ENCODE measurements at places on chromosomes 3 and 15. TPM values are rescaled to one million over a fixed set of nuclear protein-coding genes. Genes with fewer than 3 reads are reported as not detected.
A peak's percentile ranks its signal among the peaks of the same experiment; 100 is the strongest.

DNA sequence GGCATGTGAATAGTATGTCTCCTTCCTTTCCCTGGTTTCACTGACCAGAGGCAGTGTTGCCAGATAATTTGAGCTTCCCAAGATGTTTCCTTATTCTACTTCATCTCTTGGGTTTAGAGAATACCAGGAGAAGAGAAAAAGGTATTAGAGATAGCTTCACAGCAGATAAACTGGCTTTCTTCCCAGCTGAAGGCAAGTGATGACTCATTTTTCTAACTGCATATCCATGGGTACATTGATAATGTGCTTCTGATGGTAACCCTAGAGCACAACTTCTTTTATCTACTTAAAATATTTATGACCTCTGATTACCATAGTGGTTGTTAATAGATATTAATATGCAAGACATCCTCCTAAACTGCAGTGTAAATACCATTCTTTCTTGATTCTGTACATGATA lies 34.6 kb upstream of the CMTM8 start:
- H3K4me1 ChIP-seq, result no peaks in the 10 kb centered on the region
- H3K27me3 ChIP-seq, result peaks cover 16% of the 10 kb centered on the region
- H3K36me3 ChIP-seq, result no peaks in the 10 kb centered on the region

GRCh38 chr15:36507458-36507857 lies 72.0 kb upstream of the CDIN1 start:
- H3K27ac ChIP-seq, result no peak overlapping the region
- H3K27me3 ChIP-seq, result peaks cover 2% of the 10 kb centered on the region
- H3K4me1 ChIP-seq, result no peaks in the 10 kb centered on the region

GRCh38 chr3:66437341-66437929 lies 63.4 kb downstream of the LRIG1 start:
- DNase-seq, result no peak
- H3K4me3 ChIP-seq, result no peak overlapping the region
- H3K27ac ChIP-seq, result no peak overlapping the region
- H3K36me3 ChIP-seq, result peaks cover 35% of the 10 kb centered on the region

DNA sequence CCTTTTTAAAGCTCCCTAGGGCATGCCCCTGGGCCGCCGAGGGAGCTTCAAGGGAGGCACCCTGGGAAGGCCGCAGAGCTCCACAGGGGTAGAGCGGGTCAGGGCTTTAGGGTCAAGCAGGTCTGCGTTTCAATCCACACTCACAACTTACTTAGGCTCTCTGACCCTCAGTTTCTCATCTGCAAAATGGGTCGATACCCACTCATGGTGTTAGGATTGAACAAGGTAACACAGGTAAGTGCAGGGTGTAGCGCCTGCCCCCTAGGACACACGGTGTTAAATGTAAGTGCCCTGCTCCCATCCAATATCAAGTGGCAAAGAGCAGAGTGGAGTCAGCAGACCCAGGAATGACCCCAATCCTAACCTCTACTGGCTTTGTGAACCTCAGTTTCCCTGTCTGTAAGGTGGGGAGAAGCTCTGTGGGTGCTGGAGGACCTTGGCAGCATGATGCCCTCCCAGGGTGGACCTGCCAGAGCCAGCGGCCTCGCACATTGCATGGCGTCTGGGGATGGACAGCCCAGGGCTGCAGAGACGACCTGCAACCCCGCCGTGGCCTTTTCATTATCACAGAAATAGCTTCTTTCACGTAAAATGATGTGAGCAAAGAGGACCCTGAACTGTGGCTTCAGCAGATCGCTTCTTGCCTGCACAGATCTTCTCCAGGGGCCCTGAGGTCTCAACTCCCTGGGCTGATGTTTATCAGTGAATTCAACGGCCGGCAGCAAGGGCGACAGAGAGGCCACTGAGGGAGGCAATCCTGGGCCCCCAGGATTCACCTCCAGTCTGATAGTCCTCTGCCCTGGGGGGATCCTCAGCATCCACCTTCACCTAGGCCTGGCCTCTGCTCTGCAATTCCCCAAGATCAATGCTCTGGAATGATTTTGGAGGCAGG lies 138.5 kb downstream of the CHSY1 start:
- no peak for DNase-seq
- no peak overlapping the region for H3K27ac ChIP-seq
- no peak overlapping the region for H3K4me3 ChIP-seq
- H3K36me3 ChIP-seq, result no peaks in the 10 kb centered on the region
- H3K4me1 ChIP-seq, result peaks cover 9% of the 10 kb centered on the region

DNA sequence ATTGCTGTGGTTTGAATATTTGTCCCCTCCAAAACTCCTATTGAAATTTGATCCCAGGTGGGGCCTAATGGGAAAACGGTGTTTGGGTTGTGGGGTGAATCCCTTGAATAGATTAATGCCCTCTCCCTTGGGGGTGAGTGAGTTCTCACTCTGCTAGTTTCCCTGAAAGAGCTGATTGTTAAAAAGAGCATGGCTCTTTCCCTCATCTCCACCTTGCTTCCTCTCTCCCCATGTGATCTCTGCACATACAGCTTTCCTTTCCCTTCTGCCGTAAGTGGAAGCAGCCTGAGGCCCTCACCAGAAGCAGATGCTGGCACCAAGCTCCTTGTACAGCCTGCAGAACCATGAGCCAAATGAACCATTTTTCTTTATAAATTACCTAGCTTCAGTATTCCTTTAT lies 394.9 kb upstream of the WNT5A start:
- H3K4me1 ChIP-seq, result no peaks in the 10 kb centered on the region
- DNase-seq, result no peak
- no peak overlapping the region for H3K27ac ChIP-seq
- peaks cover 2% of the 10 kb centered on the region for H3K27me3 ChIP-seq

The SUCNR1 gene
- not detected for total RNA-seq

DNA sequence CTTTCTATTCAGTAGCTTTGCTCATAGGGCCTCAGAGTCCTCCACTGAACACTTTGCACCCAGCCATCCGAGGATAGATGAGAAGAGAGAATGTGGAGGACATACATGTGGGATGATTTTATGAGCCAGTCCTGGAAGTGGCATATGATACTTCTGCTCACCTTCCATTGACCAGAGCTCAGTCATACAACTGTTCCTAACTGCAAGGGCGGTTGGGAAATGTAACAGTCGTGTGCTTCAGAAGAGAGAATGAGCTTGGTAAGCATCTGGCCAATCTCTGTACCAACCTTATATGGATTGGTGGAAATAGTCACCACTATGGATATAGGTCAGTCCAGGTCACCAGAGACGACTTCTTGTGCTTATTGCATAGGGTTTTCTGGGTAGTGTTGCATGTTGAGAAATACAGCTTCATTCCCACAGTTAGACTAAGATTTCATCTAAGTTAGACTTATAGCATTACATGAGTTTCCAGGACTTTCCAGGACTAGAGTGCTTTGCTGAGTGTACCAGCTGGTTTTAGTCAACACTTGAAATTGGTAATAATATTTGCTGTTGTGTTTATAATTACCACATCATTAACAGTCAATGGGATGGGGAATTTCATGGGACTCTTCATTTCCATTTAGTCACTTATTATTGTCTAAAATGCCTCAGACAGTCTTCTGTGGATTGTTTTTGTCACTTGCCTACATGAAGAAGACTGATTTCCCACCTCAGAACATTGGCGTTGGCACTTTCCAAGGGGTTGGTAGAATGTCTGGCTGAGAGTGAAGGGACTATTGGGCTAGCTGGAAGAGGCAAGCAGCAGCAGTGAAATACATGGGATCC lies 214.5 kb upstream of the ROPN1 start:
- H3K27me3 ChIP-seq, result no peaks in the 10 kb centered on the region
- H3K27ac ChIP-seq, result no peak overlapping the region
- H3K36me3 ChIP-seq, result no peaks in the 10 kb centered on the region
- no peaks in the 10 kb centered on the region for H3K4me1 ChIP-seq
- DNase-seq, result no peak

GRCh38 chr3:93973131-93974126 lies at the start of gene PROS1:
Gene PROS1 (minus strand): TSS chr3:93973896. CDS start chr3:93973749, 147 bp downstream.
- peak within 1 kb of the TSS; percentile 84 for H3K4me3 ChIP-seq
- peak; percentile 38 for DNase-seq
- H3K27me3 ChIP-seq, result peaks cover 10% of the 10 kb centered on the region
- H3K27ac ChIP-seq, result peak within 1 kb of the TSS; percentile 68
- no peaks in the 10 kb centered on the region for H3K36me3 ChIP-seq

The B3GNT5 gene
- 17.0 TPM for total RNA-seq

- peaks cover 41% of the 10 kb centered on the region for H3K36me3 ChIP-seq
- H3K4me3 ChIP-seq, result no peak overlapping the region
- H3K27me3 ChIP-seq, result no peaks in the 10 kb centered on the region
- DNase-seq, result no peak
Observed at GRCh38 chr3:149005416-149005815, 14.1 kb downstream of the GYG1 start.

DNA sequence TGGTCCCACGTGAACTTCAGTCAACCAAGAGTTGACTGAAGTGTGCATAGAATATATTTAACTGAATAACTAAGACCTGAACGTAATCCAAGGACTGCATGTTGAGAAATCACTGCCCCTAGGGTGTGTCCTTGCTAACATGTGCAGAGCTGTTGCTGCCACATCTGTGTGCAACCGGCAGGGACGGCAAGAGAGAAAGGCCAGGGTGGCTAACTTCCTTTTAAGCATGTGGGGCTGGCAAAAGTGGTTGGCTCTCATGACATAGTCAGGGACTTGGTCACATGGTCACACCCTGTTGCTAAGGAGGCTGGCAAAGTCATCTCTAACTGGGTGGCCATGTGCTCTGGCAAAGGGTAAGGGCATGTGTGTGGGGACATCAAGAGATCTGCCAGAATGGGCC lies 52.4 kb downstream of the GASK1A start:
- no peak overlapping the region for H3K27ac ChIP-seq
- no peak for DNase-seq
- H3K4me1 ChIP-seq, result no peaks in the 10 kb centered on the region
- peaks cover 3% of the 10 kb centered on the region for H3K27me3 ChIP-seq
- H3K36me3 ChIP-seq, result no peaks in the 10 kb centered on the region

DNA sequence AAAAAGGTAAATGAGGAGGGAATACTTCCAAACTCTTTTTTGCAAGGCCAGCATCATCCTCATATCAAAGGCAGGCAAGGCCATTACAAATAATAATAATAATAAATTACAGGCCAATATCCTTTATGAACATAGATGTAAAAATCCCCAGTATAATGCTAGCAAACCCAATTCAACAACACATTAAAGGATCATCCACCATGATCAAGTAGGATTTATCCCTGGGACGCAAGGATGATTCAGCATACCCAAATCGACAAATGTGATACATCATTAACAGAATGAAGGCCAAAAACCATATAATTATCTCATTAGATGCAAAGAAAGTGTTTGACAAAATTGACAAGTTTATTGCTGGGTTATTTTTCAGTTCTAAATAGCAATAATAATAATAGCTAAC lies 53.6 kb downstream of the GHSR start:
- no peak for DNase-seq
- H3K4me3 ChIP-seq, result no peak overlapping the region
- no peaks in the 10 kb centered on the region for H3K4me1 ChIP-seq
- H3K36me3 ChIP-seq, result peaks cover 3% of the 10 kb centered on the region

The ITIH3 gene
- total RNA-seq, result not detected

- no peak for DNase-seq
- no peak overlapping the region for H3K27ac ChIP-seq
- no peaks in the 10 kb centered on the region for H3K36me3 ChIP-seq
- H3K4me3 ChIP-seq, result no peak overlapping the region
- no peaks in the 10 kb centered on the region for H3K4me1 ChIP-seq
Observed at GRCh38 chr3:131283862-131284261, 97.7 kb upstream of the NUDT16 start.

DNA sequence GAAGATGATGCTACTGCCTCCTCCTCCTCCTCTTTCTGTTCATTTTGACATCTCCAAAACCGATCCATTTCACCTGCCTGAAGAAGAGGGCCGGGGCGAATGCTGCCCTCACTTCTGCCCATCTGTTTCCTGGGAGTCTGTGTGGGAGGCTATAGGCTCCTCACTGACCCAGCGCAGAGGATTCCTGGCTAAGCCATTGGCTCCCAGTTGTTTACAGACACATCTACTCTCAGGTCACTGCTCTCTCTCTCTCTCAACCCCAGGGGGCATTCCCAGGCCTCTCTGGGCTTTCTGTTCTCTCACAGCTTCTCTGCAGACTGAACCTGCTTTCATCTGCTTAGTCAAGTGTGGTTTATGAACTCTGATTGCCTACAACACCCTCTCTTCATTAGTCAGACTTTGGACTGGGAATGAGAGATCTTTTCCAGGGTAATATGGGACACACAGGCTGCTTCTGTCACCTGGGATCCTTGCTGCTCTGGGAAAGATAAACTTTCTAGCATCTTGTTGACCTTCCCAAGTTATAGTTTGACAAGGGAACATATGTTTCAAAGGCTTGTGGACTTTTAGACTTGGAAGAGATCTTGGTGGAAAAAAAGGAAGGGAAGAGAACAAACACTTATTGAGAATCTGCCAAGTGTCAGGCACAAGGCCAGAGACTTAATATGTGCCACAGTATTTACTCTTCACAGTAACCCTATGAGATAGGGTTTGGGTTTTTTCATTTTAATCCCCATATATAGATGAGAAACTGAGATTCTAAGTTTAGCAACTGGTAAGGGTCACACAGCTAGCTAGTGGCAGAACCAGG lies 30.2 kb upstream of the USP3 start:
- peak overlapping the region; percentile 95 for H3K27ac ChIP-seq
- H3K4me1 ChIP-seq, result peaks cover 54% of the 10 kb centered on the region
- peaks cover 1% of the 10 kb centered on the region for H3K27me3 ChIP-seq
- DNase-seq, result peak; percentile 52
- peak overlapping the region; percentile 66 for H3K4me3 ChIP-seq

- no peak for DNase-seq
- H3K4me1 ChIP-seq, result no peaks in the 10 kb centered on the region
- no peak overlapping the region for H3K27ac ChIP-seq
- peaks cover 15% of the 10 kb centered on the region for H3K27me3 ChIP-seq
- no peak overlapping the region for H3K4me3 ChIP-seq
Observed at GRCh38 chr3:154129625-154130024, 8.4 kb downstream of the ARHGEF26 start.

DNA sequence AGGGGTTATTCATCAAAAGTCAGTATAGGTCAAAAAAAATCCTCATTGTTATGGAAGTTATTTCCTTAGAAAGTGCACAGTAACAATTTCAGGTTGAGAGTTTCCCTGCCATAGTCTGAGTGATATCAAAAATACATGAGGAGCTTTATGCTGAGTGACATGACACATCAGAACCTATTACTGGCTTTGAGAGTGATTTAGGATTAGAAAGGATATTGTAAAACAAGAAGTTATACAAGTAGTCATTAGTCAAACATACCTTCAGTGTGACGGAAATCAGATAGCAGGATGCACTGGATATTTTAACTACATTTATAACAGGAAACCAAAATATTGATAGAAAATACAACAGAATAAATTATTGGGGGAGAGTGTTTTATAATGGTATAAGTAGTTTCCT lies 471.1 kb downstream of the VGLL3 start:
- no peaks in the 10 kb centered on the region for H3K36me3 ChIP-seq
- H3K4me3 ChIP-seq, result no peak overlapping the region
- H3K27me3 ChIP-seq, result no peaks in the 10 kb centered on the region

GRCh38 chr3:120572027-120572426 lies 24.1 kb upstream of the NDUFB4 start:
- no peak overlapping the region for H3K4me3 ChIP-seq
- no peak overlapping the region for H3K27ac ChIP-seq
- H3K4me1 ChIP-seq, result no peaks in the 10 kb centered on the region

DNA sequence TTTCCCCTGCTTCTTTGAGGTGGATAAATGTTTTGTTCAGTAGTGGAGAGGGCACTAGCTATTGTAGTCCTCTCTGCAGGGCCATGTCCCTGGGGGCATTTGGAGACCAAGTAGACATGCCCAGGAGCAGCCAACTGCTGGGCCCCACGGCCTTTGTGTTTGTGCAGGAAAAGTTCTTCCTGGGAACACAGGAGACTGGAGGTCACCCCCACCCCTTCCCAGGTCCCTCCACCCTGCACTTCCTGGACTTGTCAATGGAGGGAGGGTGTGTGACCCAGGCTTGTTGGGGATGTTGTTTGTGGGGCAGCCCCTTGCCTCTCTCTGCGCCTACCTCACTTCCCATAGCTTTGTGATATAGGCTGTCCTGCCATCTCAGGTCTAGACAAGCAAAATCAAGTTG lies 317.0 kb upstream of the LRRFIP2 start:
- no peak overlapping the region for H3K27ac ChIP-seq
- DNase-seq, result no peak
- no peaks in the 10 kb centered on the region for H3K36me3 ChIP-seq
- H3K4me3 ChIP-seq, result no peak overlapping the region

Measured in activated T-helper 1 cell treated with anti-CD3 and anti-CD28 coated beads, Interleukin-12 subunit alpha, Interleukin-12 subunit beta, Interleukin-2, Interleukin-4 antibody, amounts not matched to agents 30 ng/mL and 10 ng/mL and 1 ng/mL, durations not matched to agents 14 hours and 24 hours and 36 hours (primary cell).